ENCODE measurements at places on chromosomes 3 and 15.

- no peak for DNase-seq
Measured at GRCh38 chr3:82927309-82928253, 1166.1 kb upstream of the GBE1 start.

- DNase-seq: no peak
Measured at GRCh38 chr15:70866982-70867641, 13.2 kb upstream of the LARP6 start.

GRCh38 chr3:194001-194400 is 2.6 kb upstream of the CHL1 start:
- DNase-seq: no peak

- DNase-seq: no peak
Measured at GRCh38 chr15:34188711-34189110, 21.2 kb downstream of the KATNBL1 start.

- no peak for DNase-seq
Measured at GRCh38 chr15:36183201-36183600, 396.2 kb upstream of the CDIN1 start.

GRCh38 chr15:20348900-20349773 is 192.5 kb downstream of the GOLGA6L6 start:
- no peak for DNase-seq

- DNase-seq: no peak
Measured at GRCh38 chr15:52737720-52738119, 52.4 kb downstream of the ONECUT1 start.

- DNase-seq: no peak
Measured at GRCh38 chr15:23629234-23629805, 18.3 kb downstream of the MAGEL2 start.

Data from CD4-positive, alpha-beta T cell treated with Interleukin-1 beta for 1 hour (primary cell).